ENCODE measurements at places on chromosomes 1 and 21.

GRCh38 chr21:33157303-33157702 lies 72.4 kb upstream of the IFNAR2 start:
- no peak for DNase-seq

- DNase-seq, result no peak
Observed at GRCh38 chr21:27366036-27366435, 399.1 kb upstream of the ADAMTS5 start.

DNA sequence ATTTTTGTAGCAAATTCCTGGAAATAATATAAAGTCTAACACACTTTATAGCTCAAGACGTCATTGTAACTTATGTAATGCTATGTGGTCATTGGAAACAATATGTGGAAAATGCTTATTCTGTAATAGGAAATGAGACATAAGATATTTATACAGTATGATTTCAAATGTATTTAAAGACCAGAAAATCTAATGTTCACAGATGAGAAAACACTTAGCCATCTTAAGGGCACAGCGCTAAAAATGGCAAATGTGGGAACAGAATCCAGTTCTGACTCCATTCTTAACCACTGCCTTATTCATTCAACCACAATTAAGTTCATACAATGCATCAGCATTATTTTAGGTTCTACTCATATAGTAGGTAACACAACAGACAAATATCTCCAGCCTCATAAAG lies 12.5 kb downstream of the CSDE1 start:
- no peak for DNase-seq

GRCh38 chr1:23449958-23450357 lies 25.4 kb upstream of the TCEA3 start:
- DNase-seq, result no peak

DNA sequence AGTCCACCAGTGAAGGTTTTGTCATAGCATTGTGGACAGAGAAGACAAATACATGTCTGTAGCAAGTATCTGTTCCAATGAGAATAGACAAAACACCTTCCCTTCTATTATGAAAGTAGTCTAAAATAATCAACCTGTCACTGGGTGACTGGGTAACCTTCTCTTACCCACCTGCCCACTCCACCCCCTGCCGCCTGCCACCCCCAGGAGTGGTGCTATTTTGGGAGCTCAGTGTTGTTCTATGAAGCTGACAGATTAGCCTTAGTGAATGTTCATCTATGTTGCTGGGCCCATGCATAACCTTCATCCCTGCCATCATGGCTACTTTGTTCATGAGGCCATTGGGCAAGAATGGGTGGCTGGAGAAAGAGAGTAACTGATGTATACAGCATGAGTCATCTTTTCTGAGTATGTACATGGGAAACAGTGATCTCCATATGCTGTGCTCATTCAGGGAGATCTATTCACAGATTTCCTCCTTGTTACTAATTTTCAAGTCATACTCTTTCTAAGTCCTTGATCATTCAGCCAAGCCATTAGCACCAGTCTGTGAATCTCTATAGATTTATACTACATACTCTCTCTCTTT lies 24.8 kb downstream of the MARK1 start:
- DNase-seq, result no peak

- no peak for DNase-seq
Observed at GRCh38 chr21:43692949-43693348, 26.0 kb upstream of the PDXK start.

DNA sequence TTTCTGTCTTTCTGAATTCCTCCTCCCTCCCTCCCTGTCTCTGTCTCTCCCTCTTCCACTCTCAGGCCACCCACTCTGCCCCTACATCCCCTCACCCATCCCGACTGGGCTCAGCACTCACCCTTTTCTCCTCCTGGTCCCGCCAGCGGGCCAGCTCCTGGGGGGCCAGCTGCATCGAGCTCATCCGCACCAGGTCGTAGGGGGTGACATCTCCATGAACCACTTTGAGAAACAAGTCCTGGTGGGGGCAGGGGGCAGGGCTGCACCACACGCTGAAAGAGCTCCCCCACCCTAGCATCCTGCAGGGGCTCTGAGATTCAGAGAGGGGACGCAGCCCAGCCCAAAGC lies 17.8 kb downstream of the SPOCD1 start:
- DNase-seq, result no peak

- DNase-seq, result no peak
Observed at GRCh38 chr1:231734417-231734816, 107.8 kb downstream of the DISC1 start.

DNA sequence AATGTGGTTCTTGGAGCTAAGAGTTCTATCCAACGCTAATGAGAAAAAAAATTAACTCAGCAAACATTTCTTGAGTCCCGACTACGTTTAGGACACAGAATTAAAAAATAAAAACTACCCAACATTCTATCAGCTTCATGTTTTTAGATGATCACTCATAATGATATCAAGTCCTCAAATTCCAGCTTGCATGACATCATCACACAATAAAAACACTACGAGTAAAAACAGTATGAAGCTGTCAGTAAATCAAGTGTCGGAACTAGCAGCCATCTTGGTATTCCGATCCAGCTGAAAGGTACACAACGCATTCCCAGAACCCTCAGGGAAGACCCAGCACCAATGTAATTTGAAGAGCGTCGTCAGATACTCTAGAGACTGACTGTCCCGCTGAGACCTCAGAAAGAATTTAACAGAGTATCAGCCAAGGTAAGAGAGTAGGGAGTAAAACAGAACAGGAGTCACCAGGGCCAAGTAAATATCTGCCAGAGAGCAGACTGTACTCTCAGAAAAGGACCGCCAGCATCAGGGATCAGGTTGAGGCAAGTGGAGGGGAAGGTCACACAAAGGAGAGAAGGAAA lies 57.0 kb downstream of the NRIP1 start:
- no peak for DNase-seq

DNA sequence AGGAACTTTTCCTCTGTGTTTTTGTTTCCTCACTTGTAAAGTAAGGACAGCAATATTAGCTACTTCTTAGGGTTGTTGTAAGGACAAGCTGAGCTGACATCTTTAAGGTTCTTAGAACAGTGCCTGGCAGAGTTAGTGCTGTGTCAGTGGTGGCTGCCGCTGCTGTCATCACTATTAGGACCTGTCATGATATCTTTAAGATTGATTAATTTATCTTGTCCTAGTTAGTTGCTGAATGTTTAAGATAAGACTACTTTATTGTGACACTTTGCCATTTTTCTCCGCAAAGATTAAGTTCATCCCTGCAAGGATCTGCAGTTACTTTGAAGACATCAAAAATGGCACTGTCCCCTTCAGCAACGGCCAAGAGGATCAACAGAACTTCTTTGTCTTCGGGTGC lies 40.1 kb upstream of the GPR88 start:
- no peak for DNase-seq

- peak; percentile 96 for DNase-seq
Observed at GRCh38 chr1:44730741-44731512, at the start of gene RNU5D-1. RNU5D-1 (minus strand) TSS chr1:44731170.

GRCh38 chr1:12597792-12598191 lies 20.2 kb downstream of the DHRS3 start:
- no peak for DNase-seq

GRCh38 chr21:25557180-25557579 lies 50.1 kb downstream of the MRPL39 start:
- DNase-seq, result no peak

GRCh38 chr1:242523719-242524570 lies 552 bp downstream of the PLD5 start:
- DNase-seq, result no peak

DNA sequence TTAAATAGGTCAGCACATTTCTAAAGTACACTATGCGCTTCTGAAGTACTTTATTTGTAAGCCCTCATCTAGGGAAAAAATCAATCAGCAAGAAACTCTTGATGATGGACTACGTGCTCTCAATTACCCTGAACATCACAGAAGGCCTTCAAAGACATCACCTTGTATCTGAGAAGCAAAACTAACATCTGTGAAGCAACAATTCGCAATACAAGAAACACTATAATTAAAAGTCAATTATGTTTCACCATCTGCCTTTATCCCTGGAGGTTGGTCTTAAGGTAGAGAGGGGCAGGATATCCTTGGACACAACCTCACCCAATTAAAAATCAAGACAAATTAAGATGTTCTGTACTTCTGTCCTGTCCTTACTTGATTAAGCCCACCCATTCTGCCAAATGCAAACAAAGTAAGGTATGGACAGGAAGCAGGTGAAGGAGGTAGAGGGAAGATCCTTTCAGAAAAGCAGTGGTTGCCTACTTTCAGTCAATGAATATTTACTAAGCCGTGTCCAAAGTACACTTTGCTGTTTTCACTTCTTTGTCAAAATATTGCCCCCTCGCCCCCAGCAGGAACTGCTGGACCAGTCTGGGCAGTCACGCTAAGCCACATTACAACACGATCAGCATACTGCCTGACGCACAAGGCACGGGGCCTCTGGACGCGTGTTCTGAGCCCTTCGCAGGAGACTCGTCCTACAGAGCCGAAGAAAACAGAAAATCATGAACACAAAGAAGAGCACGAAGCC lies 887 bp downstream of the SLC19A2 start:
- DNase-seq, result no peak

GRCh38 chr1:90220941-90221693 lies 226.2 kb downstream of the ZNF326 start:
- no peak for DNase-seq

DNA sequence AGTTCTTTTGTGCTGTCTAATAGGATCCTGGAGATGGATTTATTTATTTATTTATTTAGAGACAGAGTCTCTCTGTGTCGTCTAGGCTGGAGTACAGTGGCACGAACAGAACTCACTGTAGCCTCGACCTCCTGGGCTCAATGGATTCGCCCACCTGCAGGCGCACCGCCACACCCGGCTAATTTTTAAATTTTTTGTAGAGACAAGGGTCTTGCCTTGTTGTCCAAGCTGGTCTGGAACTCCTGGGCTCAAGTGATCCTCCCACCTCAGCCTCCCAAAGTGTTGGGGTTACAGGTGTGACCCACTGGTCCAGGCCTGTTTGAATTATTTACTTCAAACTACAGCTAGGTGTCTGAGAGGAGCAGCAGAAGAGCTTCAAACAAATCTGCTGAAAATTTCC lies 9.6 kb upstream of the SPEN start:
- DNase-seq, result no peak

- DNase-seq, result no peak
Observed at GRCh38 chr1:49190138-49190537, 413.4 kb upstream of the BEND5 start.
